ENCODE measurements at places on chromosomes 3 and 15.
A peak's percentile ranks its signal among the peaks of the same experiment; 100 is the strongest.

DNA sequence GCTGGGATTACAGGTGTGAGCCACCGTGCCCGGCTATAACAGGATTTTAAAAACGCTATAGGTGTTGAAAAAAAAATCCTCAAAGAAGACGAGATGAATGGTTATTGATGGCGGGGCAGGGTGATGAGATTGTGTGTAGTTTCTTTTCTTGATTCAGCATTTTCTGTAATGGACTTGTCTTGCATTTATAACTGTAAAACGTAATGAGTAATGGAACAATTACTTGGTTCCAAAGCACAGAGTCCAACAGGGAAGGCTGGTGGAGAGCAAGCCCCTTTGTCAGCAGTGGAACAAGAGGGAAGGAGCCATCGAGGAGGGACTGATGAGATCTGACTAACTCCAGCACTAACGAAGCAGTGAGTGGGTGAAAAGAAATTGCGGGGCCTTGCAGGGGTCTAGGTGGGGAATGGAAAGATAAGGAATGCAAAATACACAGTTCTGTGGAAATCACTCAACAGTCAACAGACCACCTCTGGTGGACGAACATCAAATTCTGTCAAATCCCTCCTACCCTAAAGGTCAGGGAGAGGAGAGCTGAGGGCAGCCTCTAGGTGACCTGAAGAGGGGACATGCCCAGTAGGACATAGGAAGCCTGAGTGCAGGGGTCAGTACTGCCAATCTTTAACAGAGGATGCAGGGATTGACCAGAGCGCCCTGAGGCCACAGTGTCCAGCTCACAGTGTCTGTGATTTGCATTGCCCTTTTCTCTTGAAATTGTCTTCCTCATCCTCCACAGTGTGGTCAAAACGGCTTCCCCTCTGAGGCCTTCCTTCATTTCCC lies 23.1 kb upstream of the CDCP1 start:
- no peak for DNase-seq

- DNase-seq, result no peak
These were observed 35.2 kb upstream of the PLSCR5 start for GRCh38 chr3:146640361-146640760.

DNA sequence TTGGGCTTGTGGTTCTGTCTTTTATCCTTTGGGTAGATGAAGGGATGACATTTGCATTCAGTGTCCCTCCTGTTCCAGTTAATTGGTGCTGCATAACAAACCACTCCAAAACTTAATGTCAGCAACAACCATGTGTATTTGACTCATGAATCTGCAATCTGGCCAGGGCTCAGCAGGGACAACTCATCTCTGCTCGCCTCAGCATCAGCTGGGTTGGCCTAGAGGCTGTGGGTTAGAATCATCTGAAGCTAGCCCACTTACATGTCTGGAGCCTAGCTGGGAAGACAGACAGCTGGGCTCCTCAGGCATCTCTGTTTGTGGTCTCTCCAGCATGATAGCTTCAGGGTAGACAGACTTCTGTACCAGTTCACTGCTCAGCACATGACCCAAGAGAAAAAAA lies 92.0 kb downstream of the TMEM108 start:
- no peak for DNase-seq

DNA sequence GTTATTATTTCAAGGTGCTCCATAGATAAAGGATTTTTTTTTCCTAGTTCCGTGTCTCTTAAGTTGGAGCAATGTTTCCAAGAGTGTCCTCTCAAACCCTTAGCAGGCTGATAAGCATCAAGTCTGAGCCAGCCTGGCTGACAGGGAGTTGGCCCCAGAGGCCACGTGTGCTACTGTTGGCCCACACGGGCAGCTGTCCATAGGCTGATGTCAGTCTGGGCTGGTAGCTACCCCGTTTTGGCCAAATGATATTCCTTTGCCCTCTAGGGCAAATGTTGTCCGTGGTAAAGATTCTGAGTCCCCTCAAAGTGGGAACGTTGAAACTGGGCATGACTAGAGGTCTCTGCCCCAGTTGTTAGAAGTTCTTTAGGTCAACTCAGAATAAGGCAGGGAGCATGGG lies 99.4 kb downstream of the FLNB start:
- no peak for DNase-seq

DNA sequence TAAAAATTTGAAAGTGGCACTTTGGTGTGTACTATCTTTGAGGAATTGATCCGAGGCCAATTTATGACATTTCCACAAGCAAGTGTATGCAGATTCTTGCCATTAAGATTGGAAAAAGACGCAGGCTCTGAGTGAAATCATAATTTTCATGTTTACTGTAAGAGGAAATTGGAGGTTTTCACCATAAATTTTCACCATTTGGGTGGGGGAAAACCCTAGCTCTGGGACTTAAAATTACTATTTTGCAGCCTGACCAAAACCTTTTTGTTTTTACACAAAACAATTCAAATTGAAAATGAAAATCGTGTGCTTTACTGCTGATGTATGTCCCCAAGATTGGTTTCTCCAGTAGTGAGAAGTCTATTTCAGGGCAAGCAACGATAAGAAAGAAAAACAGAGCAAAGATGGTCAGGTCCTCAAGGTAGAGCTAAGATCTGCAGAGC lies 282.6 kb downstream of the FOXP1 start:
- DNase-seq, result no peak

GRCh38 chr15:90808517-90809235 lies 59.7 kb upstream of the FURIN start:
- no peak for DNase-seq

GRCh38 chr3:101069901-101070798 lies 76.9 kb upstream of the ABI3BP start:
- DNase-seq, result no peak

- peak; percentile 72 for DNase-seq
These were observed 134.7 kb downstream of the TPRA1 start for GRCh38 chr3:127455541-127456450.

DNA sequence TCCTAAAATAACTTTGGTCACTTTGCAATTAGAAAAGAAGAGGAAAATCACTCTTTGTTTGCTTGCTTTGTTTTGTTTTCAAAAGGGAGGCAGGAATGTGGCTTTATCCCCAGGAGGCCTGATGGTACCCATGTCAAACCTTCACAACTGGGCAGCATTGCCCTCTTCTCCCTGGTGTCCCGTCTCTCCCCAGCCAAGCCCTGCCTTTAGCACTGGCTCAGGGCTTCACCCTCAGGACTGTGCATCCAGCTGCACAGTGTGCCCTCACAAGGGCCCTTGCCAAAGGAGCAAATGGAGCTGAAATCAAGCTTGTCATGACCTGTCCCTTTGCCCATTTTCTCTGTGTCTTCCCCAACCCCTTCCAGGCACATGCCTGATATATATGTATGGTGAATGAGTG lies 29.1 kb upstream of the ATP13A5 start:
- DNase-seq, result no peak
